IPS-NIHi11 (cell line): ENCODE measurements at places on chromosomes 7 and 10.

- DNase-seq: no peak
These were observed 484.5 kb downstream of the MAGI2 start for GRCh38 chr7:78968951-78969350.

GRCh38 chr10:70504521-70505358 is 26.2 kb downstream of the PALD1 start:
- DNase-seq: no peak

GRCh38 chr10:72146071-72146470 is 57.7 kb upstream of the SPOCK2 start:
- peak; percentile 35 for DNase-seq

DNA sequence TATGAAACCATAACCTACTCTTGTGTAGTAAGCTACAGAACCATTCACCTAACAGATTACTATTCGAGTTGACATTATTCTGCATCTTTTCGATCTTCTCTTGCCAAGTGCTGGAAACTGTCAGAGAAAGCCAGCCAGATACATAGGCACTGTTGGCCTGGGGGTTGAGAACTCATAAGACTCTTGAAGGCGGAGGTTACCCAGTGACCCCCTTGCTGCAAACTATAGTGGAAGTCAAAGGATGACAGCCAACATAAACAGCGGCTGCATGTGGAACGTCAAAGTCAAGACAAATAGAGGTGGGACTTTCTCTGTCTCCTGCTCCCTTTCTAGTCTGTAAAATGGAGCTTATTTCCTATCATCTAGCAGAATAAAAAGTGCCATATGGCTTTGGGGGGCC is 394.2 kb downstream of the LRMDA start:
- DNase-seq: no peak

GRCh38 chr10:132297526-132297925 is 10.2 kb downstream of the STK32C start:
- DNase-seq: peak; percentile 76

GRCh38 chr10:1558906-1559305 is 178.4 kb downstream of the ADARB2 start:
- no peak for DNase-seq

DNA sequence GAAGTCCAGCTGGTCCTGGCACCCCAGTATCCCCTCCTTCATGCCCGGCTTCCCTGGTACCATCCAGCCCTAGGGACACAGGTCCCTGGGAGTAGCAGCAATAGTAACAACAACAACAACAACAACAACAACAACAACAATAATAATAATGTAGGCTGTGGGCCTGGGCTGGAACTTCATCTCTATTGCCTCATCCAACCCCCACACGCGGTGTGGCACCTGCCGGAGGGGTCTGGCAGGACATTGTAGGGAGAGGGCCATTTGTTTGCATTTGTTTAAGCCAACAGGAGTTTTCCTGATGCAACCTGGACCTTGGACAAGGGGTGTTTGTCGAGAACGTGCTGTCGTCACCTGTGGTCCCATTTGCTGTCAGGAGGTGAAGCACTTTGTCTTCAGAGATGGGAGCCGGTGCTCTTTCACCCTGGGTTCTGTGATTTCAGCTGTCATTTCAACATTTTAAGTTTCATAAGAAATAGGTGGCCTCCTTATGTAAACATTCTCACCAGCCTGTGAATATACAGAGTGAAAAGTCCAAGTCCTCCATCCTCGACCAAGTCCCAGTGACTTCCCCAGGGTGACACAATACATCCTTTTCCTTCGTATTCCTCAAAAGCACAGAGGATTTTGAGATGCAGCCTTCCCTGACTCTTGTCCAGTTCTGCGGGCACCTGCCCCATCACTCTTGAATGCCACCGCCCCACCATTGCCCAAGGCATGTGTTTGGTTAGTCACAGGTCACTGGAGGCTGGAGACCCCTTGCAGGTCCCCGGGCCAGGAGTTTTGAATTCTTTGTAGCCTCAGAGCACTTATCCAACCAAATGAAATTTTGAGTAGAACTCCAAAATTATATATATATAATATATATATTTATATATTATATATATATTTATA is 9.2 kb downstream of the LHPP start:
- no peak for DNase-seq

- no peak for DNase-seq
These were observed 138.9 kb downstream of the JAZF1 start for GRCh38 chr7:28041508-28042314.

GRCh38 chr10:32956365-32957197 is 1.4 kb downstream of the ITGB1 start:
- DNase-seq: no peak

DNA sequence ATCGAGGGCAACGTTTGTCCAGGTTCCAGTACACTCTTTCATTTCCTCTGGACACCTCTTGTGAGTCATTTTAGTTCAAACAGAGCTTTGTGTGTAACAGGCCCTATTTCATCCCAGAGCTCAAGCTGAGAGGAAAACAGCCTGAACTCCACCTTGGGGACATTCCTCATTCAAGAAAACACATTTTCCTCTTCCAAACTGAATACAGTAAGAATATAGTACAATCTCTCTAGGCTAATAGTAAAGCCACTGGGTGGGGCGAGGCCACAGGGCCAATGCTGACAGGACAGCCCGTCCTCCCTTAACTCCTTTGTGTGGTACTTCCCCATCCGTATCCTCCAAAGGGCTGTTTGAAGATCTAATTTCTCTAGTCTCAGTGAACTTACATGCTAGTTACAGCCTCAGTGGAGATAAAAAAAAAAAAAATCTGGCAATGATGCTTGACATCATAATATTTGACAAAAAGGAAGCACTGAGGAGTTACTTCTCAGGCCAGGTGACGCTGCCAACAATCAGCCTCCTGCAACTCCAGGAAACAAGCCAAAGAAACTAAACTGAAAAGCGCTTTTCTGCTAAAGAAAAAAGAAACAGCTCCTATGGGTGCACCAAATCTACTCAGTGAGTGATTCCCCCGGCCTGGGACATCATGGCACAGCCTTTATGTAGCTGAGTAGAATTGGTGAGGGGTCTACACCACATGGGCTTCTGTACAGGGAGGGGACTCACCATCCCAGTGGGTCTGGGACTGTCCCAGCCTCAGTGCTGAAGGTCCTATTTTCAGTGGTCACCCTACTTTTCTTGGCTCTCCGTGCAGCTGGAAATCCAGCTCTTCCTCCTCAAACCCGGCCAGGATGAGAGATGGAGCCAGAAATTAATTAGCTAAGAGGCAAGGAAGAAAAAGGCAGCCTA is 238.2 kb upstream of the NEBL start:
- DNase-seq: no peak

DNA sequence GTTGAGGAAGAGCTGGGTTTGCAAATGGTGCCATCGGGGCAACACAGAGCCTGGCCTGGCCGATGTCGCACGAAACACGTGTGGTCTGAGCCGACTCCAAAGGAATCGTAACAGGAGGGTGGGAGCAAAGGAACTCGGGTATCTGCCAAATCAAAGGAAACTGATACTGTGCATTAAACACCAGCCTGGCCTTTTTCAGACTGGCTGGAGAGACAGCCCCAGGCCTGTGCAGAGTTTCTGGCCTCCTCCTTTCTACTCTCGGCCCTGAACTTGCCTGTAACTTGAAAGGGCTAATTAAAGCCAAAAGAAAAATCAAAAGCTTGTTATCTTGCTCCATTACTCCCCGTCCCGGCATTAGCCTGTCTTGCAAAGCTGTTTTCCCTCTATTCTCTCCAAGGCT is 71.4 kb downstream of the PLXNA4 start:
- DNase-seq: no peak

GRCh38 chr7:15352421-15353206 is 209.2 kb downstream of the AGMO start:
- no peak for DNase-seq

DNA sequence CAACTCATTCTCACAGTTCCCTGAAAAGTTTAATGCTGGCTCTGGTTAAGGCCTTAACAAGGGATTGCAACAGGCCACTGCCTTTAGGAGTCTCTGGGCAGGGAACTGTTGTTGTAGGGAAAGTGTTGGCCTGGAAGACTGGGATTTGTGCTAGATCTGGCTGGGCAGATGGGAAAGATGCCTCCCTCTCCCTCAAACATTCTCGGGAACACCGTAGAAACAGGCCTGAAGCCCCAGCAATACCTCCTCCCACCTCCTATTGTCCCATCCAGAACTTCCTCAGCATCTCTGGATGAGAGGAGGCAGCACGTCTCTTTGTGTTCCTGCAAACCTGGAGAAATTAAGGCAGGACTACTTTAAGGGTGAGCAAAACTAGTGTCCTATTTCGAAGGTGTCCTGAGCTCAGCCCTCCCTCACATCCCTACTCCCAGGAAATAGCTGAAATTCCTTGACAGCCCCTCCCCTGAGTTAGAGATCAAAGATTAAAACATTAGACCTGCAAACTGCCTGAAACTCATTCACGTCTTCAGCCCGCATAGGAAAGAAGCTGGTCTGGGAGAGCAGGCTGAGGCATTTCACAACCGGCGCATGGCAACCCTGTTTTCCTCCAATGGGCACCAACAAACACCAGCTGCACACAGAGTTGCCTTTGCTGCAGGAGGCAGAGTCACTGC is 10.9 kb upstream of the MAP3K8 start:
- DNase-seq: peak; percentile 52

DNA sequence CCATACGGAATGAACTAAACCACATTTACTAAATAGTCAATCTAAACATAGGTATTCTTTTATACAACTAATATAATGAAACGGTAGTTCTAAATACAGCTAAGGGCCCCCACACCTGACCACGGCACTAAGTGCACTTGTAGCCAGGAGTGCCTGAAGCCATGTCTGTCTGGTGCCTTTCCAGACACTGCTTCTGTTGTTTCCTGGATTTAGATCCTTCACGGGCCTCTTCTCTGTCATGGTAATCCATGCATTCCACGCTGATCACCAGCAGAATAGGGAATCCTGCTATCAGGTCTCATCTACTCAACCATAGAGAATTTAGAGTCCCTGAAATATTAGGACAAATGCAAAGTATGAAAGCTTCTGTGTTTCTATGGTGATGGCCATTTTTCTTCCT is 37.8 kb downstream of the OSBPL3 start:
- no peak for DNase-seq

GRCh38 chr10:124262234-124262865 is 156.4 kb downstream of the OAT start:
- DNase-seq: no peak

GRCh38 chr7:130468612-130469011 is 23.3 kb upstream of the MEST start:
- DNase-seq: no peak

DNA sequence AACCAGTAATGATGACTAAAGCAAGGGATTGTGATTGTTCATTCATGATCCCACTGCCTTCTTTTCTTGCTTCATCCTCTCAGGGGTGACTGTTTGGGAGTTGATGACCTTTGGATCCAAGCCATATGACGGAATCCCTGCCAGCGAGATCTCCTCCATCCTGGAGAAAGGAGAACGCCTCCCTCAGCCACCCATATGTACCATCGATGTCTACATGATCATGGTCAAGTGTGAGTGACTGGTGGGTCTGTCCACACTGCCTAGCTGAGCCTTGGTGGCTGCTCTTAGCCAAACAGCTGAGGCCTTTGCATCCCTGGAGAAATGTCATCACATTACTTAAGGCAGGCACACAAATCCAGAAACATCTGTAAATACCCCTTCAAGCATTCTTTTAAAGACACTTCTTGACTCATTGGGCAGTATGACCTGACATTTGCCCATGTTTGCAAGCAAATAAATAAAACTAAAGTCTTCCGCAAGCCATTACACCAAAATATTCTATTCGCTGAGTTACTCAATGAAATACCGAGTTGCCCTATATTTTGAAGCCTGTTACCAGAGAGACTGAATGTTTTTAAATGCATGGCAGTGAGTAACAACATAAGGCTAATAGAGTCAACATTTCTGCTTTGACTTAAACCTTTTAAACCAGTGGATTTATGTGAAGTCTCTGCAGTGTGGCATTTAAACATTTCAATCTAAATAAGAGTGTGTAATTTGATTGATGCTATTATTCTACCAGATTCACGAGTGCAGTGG is 166.3 kb upstream of the LANCL2 start:
- no peak for DNase-seq

DNA sequence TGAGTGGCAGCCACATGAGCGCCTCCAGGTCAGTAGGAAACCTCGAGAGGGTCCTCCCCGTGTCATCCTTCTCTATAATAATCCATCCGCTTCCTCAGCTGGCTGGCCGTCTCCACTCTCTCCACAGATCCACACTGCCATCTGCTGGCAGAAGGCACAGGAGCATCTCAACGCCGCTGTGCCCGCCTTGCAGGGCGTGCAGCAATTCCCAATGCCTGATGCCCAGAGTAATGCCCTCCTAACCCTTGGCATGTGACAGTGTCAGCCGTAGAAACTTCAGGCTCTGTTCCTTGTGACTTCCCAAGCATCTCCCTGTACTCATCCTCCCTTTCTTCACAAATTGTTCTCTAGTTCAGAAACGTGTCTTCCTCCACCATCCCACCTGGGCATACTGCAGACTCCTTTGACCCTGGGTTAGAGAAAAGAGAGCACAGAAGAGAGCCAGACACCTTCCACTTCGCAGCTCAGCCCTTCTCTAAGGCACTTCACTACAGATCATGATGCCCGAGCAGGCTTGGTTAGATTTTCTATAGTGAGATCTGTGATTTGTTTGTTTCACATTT is 70.8 kb downstream of the XPNPEP1 start:
- peak; percentile 87 for DNase-seq

- DNase-seq: no peak
These were observed 9.0 kb downstream of the SPOCK2 start for GRCh38 chr10:72079356-72079755.

GRCh38 chr10:60266513-60266912 is 123.2 kb downstream of the ANK3 start:
- DNase-seq: no peak

GRCh38 chr10:27685681-27686080 is 59.9 kb downstream of the MKX start:
- no peak for DNase-seq

DNA sequence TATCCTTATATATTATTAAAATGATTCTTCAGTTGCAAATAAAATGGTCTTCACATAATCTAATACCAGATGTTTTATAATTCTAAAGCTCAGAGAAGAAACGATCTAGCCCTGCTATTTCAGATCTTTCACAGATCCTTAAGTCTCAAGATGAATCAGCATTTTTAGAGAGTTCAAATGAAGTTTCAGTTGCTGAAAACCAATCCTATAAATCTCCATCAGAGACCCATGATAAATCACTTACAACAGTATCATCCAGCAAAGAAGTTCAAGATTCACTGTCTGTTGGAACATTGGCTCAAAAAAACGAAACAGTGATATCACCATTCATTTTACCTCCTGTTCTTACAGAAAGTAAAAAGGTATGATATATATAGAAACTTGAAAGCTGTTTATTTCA is 137.0 kb downstream of the CCDC7 start:
- DNase-seq: no peak

DNA sequence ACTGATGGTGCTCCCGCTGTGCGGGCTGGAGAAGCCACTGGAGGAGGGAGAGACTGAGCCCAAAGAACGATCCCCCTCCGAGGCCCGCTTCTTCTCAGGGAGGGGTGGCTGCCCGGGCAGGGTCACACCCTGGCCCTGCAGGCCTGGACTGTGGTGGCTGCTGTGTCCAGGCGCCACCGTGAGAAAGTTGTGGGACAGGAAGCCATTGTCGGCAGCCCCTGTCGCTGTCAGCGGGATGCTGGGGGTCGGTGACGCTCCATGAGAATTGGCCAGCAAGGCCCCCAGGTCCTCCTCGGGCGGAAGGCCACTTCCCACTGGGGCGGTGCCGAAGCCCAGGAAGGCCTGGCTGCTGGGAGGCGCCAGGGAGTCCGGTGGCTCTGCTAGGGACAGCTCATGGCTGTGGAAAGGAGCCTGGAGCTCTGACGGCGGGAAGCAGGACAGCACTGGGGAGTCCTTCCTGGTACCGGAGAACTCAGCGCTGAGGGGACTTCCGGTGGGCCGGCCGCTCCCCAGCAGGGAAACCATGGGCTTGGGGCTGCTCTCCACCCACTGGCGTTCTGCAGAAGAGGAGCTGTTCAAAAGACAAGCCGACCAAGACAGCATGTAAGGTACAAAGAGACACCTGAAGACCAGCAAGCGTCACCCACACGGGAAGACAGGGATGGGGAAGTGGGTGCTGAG is 278.8 kb downstream of the TNS3 start:
- DNase-seq: no peak
